ENCODE measurements at places on chromosomes 16 and 17.

DNA sequence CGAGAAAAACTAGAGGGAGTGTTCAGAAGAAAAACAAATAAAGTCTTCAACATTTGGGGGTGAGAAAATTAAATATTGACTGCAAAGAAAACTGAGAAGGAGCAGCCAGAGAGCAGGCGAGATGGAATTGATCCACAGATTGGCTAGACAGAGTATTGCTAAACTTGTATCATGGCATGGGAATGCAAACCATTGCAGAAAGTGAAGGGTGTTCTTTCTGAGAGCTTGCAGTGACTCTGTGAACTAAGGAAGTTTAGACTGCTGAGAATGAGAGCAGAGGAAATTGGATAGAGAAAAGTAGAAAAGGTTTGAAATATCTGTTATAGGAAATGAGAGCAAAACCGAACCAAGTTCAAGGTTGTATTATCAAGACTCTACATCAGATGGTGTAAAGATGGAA lies 191.5 kb downstream of the HS3ST3A1 start:
- no peak for DNase-seq

- no peak for DNase-seq
Measured at GRCh38 chr16:51939378-51939871, 607.5 kb downstream of the TOX3 start.

- DNase-seq: no peak
Measured at GRCh38 chr17:51275381-51275780, 15.0 kb downstream of the UTP18 start.

DNA sequence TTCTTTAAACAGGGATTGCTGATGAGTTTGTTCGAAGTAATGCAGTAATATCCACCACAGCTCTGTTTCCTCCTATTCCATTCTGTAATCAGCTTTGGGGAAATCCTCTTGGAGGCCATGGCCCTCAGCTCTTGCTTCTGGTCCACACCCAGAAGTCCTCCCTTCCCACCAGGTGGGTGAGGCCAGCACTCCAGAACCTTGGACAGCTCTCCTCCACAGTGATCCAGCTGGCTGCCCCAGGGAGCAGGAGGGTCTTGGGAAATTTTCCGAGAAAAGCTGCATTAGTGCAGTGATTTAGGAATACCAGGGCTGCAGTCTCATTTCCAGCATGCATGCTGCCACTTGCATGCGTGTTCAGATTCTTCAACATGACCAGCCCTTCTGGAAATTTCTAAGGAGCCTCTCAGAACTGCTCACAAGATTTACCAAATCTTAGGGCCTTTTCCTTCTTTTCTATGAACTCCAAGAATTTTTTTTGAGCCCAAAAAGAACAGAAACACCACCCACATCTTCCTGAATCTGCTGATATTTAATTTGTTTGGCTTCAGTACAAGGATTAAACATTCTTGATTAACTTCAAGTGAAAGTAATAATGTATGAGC lies 4.2 kb downstream of the SMPD3 start:
- no peak for DNase-seq

DNA sequence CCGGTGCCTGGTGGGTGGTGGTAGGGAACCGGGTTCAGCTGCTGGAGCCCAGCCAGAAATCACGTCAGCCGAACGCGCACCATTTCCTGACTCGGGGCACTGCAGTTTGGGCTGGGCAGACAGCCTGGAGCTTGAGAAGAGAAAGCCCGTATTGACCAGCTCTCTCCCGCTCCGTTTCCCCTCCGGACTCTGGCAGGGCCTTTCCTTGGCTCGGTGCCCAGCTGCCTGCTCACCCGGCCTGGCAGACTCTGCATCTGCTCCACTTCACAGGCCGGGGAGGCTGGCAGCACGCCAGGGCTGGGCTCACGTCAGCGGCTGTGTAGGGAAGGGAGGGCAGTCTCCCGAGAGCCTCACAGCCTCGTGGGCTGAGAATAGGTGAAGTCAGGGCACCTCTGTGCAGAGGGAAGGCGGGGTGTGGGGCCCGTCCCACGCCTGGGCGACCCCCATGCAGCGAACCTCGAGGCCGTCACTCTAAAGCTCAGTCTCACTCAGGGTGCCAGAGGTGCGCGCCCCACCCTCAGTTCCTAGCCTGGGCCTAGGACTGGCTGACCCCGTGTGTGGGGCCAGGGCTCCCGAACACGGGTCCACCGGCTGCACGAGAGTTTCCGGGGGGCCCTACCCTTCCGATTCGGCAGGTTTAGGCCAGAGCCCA lies 59.1 kb downstream of the OR1D5 start:
- peak; percentile 77 for DNase-seq

GRCh38 chr16:80065541-80065940 lies 465.0 kb upstream of the MAF start:
- DNase-seq: no peak

GRCh38 chr17:58344791-58345157 lies 7.2 kb downstream of the SUPT4H1 start:
- DNase-seq: no peak

- DNase-seq: no peak
Measured at GRCh38 chr16:66660422-66661209, 35.9 kb downstream of the CMTM4 start.

GRCh38 chr17:62876063-62876462 lies 67.9 kb upstream of the MARCHF10 start:
- no peak for DNase-seq

DNA sequence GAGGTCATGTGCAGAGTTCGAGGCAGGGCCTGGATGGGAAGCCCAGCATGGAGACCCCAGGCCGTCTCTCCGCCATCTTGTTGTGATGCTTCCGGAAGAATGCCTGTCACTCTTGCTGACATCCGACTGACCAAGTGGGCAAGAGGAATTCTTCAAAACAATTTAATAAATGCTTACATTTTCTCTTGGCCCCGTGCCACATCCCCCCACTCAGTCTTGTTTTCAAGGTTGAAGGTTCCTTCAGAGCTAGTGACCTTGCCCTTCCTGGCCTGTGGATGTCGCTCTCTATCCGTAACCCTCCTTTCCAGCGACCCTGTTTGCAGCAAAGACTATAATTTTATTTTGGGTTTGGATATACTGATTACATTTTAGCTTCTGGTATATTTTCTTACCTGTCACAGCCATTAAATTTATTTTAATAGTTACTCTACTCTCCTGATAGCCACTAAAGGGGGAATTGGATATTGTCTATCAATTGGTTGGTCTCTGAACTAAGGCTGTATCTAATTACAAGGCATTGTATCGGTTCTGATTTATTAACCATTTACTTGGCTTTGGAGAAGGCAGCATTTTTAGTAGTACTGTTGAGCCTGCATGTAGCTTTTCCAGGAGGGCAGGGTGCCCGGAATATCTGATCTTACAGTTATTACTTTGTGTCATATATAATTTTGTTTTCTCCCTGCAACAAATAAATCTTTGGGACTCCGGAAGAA lies 264.5 kb downstream of the WWOX start:
- DNase-seq: no peak

- DNase-seq: no peak
Measured at GRCh38 chr17:15289285-15290183, 24.4 kb upstream of the PMP22 start.

- DNase-seq: no peak
Measured at GRCh38 chr17:71232801-71233559, 887.8 kb upstream of the SOX9 start.

DNA sequence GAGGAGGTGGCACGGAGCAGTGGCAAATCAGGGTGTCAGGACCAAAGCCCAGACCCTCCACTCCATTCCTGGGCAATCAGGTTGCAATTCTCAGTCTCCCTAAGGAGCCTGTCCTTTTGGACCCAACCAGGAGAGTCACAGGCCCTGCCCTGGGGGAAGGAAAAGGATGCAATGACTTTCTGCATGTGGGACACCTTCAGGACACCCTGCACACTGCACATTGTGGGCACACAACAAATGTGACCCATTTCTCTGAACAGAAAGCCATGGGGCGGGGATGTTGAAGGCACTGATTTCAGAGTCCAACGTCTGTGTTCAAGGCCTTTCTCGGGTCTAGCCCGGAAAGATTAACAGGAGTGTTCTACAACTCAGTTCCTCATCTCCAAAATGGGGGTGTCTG lies 286.2 kb upstream of the FOXF1 start:
- no peak for DNase-seq

DNA sequence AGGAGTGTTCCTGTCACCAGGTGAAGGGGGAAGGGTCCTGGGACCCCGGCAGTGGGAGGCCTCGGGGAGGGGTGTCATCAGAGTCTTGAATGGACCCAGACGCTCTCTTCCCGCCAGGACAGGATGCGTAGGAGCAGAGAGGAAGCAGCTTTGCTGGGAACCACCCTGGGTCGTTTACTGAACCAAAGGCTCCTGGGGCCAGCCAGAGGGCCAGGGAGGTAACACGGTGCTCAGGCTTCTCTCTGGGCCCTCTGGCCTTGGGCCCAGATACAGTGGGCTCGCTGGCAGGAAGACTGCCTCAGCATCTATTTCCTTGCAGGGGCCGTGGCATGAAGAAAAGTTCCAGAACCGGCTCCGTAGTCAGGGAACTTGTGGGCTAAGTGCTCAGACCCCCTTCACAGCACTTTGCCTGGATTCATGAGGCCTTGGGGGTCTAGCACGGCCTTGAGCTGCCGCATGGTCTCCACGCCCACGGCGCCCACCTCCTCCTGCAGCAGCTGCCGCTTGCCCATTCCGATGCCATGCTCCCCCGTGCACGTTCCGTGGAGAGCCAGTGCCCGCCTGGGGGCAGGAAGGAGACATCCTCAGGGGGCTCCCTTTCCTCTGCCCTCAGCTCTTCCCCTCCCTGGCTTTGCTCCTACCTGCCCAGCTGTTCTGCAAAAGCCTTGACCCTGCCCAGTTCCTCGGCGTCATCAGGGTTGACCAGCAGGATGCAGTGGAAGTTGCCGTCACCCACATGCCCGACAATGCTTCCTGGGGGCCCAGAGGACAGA lies 4.4 kb downstream of the LDHD start:
- no peak for DNase-seq

GRCh38 chr16:65222049-65222448 lies 100.2 kb upstream of the CDH11 start:
- DNase-seq: no peak

DNA sequence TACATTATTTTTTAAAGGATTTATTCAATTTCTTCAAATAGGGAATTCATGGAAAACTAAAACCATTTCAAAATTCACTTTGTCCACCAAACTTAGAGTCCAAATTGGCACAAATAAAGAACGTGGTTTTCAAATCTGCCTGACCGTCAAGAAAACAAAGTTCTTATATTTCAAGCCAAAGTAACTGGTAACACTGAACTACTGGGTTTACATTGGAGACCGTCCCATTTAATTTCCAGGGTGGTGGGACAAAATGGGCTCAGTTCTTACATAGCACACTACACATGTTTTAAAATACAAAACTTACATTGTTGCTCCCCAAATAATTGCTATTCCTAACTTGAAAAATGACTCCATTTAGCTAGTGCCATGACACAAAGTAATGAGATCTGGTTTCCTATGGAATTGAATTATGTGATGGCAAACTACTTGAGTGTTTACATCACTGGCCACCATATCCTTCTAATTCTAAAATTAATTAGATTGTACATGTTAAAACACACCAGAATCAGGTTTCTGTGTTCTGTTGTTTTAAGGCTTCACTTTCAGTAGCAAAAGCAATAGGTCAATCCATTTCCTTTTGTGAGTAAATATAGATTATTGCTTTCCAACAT lies 6.5 kb downstream of the PSME3IP1 start:
- no peak for DNase-seq

GRCh38 chr16:27317738-27318391 lies 4.1 kb downstream of the IL4R start:
- no peak for DNase-seq

GRCh38 chr17:80891397-80892018 lies 100.1 kb upstream of the CHMP6 start:
- peak; percentile 43 for DNase-seq

DNA sequence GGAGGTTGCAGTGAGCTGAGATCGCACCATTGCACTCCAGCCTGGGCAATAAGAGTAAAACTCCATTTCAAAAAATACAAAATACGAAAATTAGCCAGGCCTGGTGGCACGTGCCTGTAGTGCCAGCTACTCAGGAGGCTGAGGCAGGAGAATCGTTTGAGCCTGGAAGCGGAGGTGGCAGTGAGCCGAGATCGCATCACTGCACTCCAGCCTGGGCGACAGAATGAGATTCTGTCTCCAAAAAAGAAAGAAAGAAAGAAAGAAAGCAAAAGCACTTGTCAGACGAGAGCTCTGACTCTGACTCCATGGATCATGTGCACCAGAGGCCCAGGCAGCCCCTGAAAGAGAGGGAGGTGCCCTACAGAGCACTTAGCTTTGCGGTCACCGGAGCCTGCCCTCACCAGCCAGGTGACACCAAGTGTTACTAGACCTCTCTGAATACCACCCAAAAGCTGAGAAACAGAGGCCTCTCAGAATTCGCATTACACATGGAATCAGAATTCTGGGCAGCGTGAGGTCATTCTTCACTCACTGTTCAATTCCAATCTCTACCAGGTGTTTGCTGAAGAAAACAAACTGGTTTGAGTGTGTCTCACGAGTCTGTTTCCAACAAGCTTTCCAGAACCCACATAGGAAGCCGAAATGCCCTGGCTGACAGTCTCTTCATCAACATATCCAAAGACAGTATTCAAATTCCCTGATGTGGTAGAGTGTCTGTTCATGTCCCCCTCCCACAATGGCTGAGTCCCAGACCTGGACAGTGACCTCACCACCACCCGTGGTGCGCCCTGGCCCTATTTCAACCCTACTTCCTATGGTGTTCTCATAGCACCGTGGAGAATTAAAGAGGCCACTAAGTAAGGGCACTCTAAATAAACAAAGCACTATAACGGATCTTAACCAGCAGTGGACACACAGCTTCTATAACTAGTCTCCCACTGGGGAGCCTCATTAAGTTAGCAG lies 1.5 kb downstream of the FLCN start:
- no peak for DNase-seq

DNA sequence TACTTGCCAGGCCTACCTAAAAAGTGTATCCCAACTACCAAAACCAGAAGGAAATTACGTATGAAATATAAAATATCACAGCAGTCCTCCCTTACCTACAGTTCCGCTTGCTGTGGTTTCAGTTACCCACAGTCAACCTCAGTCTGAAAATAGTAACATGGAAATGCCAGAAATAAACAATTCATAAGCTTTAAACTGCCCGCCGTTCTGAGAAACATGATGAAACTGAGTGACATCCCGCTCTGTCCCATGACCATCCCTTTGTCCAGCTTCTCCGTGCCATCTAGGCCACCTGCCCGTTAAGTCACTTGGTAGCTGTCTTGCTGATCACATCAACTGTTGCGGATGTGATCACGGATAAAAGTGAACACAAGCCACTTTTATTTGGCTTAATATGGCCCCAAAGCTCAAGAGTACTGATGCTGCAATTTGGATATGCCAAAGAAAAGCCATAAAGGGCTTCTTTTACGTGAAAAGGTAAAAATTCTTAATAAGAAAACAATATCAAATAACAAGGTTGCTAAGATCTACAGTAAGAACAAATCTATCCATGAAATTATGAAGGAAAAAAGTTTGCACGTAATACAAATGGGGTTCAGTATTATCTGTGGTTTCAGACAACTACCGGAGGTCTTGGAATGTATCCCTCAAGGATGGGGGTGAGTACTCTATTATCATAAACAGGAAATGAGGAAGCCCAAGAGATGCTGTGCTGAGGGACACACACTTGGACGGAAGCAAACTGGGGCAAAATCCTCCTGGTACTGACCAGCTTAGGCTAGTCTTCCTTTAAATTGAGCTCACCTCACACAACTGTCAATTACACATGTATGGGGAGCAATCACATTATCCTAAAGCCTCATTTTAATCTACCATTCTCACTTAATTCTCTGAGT lies 8.2 kb downstream of the USP22 start:
- DNase-seq: no peak
